ENCODE measurements at places on chromosomes 13 and 19.
A peak's percentile ranks its signal among the peaks of the same experiment; 100 is the strongest.

- no peak for DNase-seq
Observed at GRCh38 chr19:33385956-33386355, 12.4 kb downstream of the CEBPG start.

DNA sequence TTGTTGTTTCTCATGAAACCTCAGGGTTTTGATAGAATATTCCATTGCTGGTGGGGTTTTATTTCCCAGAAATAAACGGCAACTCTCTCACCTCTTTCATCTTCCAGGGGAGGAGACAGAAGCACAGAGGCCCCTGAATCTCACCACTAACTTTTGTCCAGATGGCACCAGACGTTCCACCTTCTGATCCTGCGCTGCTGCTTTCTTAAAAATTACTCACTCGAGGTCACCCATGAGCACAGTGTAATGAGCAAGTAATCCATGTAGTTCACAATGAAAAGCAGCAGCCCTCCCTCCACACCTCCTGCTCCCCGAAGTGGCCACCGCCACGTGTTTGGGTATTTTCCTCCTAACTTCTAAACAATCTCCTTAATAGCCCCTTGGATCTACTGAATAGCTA is 51.3 kb downstream of the TEX29 start:
- DNase-seq: no peak

GRCh38 chr13:111577956-111578605 is 257.6 kb downstream of the TEX29 start:
- DNase-seq: no peak

DNA sequence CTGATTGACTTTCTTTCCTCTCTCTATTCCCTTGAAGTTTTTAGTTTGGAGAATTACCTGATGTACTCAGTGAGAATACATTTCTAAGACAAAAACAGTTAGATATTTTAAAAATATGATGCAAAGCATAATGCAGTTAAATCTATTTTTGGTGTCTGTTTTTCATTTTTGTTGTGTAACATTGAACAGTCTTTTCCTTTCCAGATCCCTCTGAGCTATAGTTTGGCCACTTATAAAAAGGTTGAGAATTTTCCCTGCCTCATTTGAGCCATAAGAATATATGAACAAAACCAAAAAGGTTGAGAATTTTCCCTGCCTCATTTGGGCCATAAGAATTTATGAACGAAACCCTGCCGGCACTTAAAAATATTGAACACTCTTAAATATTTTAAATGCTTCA is 57.0 kb upstream of the IPO5 start:
- DNase-seq: no peak

DNA sequence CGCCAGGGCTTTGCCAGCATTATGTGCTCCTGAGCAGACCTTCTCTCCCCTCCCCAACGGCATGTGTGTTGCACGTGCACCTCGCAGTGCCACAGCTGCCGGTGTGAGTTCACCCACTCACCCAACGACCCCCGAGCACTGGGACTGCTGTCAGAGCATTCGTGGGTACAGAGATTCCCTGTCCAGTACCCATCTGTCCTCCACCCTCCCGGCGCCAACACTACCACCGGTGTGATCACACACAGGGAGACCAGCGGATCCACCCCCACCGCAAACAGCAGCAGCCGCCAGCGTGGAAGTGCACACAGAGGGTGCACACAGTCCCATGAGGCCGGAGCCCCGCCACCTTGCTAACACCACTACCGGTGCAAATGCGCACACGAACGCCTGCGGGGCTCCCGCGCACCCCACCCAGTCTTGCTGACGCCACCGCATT is 15.9 kb downstream of the LILRA1 start:
- DNase-seq: no peak

DNA sequence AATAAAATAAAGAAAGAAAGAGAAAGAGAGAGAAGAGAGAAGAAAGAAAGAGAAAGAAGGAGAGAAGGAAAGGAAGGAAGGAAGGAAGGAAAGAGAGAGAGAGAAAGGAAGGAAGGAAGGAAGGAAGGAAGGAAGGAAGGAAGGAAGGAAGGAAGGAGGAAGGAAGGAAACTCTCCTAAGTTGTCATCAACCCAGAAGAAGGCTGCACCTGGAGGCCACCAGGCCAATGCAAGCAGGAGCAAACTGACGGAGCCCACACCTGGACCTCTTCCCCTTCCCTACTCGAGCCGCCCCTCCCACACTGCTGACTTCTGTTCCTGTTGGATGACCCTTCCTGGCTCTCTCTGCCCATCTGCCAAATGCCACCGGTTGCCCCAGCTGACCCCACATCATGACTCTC is 8.7 kb downstream of the ACER1 start:
- no peak for DNase-seq

DNA sequence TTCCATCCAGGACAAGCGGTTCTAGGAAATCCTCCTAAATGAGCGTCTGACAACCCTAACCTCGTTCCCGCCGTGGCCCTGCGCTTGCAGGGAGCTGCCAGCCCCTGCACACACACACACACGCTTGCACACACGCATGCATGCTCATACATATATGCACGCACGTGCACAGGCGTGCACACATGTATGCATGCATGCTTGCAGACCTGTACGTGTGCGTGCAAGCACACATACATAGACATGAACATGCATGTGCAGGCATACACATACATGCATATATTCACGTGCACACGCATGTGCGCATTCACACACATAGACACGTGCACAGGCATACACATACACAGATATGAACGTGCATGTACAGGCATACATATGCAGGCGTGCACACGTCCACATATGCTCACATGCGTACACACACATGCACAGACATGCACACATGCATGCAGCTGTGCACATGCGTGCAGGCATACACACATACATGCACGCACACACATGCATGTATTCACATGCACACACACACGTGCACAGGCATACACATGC is 35.6 kb downstream of the SMIM24 start:
- no peak for DNase-seq

- DNase-seq: peak; percentile 94
Observed at GRCh38 chr19:48290771-48291488, 21.0 kb downstream of the ZNF114 start.

DNA sequence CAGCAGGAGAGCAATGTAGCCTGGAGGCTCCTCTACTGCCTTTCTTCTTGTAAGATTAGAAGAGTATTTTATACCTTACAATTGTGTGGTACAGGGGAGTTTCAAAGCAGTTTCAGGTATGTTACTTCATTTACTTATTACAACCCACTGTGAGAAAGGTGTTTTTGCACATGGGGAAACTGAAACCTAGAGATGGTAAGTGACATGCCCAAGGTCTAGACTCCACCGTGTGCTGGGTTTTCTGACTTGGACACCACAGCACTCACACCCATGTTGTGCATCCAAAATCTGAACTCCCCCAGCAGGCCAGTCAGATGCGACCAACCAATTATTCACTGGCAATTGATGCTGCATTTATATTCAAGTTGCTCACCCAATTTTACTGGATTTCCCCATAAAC is 22.8 kb downstream of the ERICH6B start:
- DNase-seq: no peak

DNA sequence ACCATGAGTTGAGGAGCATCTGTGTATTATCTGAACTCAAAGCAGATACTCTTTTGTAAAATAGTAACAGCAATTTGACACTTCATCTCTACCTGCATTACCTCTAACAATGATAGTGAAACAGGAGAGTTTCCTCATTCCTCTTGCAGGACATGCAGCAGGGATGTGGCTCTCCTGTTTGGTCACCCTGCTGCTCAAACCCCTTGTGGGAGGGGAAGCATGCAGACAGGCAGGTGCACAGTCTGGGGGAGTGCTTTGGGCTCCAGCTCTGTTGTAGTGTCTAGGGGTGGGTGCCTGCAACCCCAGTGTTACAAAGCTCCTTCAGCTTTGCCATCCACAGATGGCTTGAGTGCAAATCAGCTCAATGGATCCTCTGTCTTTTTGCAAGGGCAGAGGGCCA is 827.6 kb downstream of the DACH1 start:
- no peak for DNase-seq

GRCh38 chr13:31001647-31002046 is 69.2 kb downstream of the TEX26 start:
- DNase-seq: peak; percentile 48

GRCh38 chr13:105788530-105788929 is 746.9 kb downstream of the EFNB2 start:
- no peak for DNase-seq

DNA sequence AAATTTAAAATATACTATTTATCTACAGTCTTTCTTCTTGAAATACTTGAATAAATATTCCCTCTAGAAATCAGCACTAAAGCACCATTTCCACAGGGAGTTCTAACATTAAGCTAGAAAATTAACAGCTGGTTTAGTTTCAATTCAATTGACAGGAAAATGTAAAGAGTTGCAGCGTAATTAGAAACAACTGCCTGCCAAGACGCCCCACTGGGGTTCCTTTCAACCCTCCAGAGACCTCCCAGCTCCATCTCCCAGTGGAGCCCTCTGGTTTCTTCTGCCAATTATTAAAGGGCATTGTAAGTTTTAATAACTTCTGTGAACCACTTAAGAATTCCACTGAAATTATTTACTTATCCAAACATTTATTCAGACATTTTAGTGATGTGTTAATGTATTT is 4.2 kb downstream of the GJA3 start:
- no peak for DNase-seq

DNA sequence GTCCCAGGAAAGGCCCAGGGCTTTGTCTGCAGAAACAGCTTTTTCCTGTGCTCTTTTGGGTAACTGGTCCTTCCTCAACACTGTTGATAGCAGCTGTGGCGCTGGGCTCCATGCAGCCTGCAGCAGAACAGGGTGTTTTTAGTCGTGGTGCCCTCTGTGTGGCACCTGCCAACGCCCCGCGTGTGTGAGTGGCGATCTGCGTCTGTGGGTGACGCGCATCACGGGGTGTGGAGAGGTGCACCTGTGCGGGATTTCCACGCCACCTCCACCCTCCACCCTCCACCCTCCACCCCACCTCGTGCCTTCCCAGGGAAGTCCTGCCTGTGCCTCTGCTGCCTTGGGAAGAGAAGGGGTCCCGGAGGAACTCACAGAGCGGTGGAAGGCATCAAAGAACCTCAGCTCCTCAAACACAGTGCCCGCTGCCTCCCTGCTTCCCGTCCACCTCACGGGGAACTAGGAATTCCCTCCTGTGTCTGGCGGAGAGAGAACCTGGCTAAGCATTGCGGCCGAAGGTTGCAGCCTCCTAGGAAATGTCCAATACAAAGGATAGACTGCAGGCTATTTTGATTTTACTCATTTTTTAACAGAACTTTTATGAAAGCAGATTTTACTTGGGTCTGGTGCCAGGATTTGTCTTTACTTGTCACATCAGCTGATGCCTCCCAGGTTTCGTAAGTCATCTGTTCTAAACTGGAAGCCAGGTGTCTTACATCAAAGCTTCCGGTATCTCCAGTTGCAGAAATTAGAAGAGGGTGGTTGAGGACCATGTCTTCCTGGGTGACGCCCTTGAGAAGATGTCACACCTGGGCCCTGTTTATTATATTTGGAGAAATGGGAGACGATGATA is 84.0 kb downstream of the ATP11A start:
- no peak for DNase-seq

- no peak for DNase-seq
Observed at GRCh38 chr13:91154558-91155353, 192.7 kb upstream of the MIR17HG start.

DNA sequence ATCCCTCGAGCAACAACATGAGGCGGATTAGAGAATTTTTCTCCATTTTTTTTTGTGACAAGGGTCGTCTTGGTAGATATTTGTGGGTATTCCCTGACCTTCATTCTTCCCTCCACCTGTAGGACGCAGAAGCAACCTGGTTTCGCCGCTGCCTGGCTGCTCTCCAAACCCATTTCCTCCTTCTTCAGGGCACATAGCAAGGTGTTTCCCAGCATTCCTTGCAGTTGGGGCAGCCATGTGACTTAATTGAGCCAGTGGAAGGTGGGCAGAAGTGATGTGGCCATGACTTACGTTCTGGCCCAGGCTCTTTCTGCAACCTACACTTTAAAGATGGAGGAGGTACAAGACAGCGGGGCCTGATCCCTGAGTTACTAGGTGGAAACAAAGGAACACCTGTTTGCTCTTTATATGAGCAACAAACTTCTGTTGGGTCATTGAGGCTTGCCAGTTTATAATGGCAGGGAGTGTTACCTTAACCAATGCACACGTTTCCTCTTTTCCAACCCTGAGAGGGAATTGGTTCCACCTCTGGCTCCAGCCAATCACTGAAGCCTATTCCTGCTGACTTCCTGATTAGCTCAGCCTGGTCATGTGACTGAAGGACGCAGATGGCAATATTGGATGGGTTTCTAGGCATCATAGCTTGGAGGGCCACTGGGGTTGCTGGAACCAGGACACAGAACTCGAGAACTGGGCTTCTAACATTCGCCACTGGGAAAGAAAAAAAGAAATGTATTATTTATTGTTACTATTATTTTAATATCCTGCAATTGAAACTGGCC is 30.8 kb upstream of the ZNRF4 start:
- no peak for DNase-seq

- peak; percentile 18 for DNase-seq
Observed at GRCh38 chr13:22114630-22115311, 443.9 kb downstream of the FGF9 start.

DNA sequence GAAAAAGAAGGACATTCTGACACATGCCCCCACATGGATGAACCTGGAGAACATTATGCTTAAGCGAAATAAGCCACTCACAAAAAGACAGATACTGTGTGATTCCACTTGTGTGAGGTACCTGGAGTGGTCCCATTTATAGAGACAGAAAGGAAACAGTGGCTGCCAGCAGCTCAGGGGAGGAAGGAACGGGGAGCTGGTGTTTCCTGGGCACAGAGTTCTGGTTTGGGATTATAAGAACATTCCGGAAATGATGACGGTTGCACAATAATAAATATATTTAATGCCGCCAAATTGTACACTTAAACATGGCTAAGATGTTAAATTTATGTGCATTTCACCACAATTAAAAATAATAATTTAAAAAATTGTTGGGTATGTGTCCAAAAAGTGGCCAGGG is 33.0 kb downstream of the SERP2 start:
- DNase-seq: no peak

GRCh38 chr13:21964686-21965085 is 293.8 kb downstream of the FGF9 start:
- DNase-seq: no peak

DNA sequence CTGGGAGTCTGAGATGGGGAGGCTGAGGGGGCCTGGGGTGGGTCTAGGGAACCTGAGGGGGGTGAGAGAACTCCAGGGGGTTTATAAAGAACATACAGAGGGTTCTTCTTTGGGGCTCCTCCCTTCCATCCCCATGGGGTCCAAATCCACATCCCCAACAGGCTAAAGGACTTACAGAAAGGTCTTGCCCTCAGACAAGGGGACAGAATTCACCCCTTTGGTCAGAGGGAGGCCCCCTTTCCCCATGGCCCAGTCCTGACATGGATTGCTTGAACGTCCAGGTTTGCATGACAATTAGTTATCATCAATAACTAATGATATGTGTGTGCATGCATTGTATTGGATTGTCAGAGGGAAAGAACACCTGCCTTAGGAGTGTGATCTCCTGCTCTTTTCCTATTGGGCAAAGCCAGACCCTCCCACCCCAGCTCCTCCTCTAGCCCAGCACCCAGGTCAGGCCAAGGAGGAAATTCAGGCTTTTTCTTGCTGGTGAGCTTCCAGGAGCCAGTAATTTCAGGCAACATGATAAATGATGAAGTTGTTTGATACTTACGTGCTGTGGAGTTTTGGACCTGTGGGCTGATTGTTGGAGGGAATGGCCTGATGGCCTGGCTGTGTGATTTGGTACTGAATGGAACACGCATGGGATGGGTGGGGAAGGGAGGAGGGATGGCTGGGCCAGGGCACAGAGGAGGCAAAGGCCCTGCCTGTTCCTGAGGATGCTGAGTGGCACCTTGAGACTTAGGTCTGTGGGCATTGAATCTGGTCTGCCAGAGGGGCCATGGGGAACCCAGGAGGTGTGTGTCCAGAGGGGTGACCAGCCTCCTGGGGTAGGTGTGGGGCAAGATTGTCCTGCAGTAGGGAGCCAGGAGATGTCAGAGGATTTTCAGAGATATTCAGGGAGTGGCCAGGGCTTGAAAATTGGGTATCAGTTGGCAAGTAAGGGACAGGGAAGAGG is 1.1 kb downstream of the KLHL26 start:
- DNase-seq: no peak

All from astrocyte of the hippocampus (primary cell).